ENCODE measurements at places on chromosomes 12 and 14.

- DNase-seq, result no peak
Measured at GRCh38 chr12:108982621-108983219, 38.1 kb downstream of the SVOP start.

GRCh38 chr12:126668961-126669360 lies 1598.0 kb upstream of the TMEM132C start:
- DNase-seq, result no peak

GRCh38 chr12:91515944-91516694 lies 333.5 kb upstream of the DCN start:
- no peak for DNase-seq

- DNase-seq, result no peak
Measured at GRCh38 chr14:41549282-41549681, 57.4 kb upstream of the LRFN5 start.

GRCh38 chr14:39395555-39396254 lies 36.5 kb downstream of the FBXO33 start:
- DNase-seq, result no peak

DNA sequence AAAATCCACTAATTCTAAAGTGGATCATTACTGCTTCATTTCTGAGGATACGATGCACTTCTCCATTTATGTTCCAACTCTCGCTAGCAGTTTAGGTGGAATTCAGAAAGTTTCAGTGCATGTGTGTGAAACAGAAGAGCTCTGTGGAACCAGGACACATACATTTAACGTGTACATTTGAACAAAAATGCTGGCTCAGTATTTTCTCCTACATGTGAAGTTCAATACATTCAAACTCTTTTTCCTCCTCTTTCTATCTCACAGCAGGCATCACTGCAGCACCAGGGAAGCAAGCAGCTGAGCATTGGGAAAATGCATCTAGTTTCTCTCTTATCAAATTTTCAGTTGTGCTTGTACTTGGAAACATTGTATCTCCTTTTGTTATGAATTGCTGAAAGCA lies 169.4 kb upstream of the CNTN1 start:
- no peak for DNase-seq

- no peak for DNase-seq
Measured at GRCh38 chr14:75885829-75886228, 96.0 kb downstream of the TGFB3 start.

DNA sequence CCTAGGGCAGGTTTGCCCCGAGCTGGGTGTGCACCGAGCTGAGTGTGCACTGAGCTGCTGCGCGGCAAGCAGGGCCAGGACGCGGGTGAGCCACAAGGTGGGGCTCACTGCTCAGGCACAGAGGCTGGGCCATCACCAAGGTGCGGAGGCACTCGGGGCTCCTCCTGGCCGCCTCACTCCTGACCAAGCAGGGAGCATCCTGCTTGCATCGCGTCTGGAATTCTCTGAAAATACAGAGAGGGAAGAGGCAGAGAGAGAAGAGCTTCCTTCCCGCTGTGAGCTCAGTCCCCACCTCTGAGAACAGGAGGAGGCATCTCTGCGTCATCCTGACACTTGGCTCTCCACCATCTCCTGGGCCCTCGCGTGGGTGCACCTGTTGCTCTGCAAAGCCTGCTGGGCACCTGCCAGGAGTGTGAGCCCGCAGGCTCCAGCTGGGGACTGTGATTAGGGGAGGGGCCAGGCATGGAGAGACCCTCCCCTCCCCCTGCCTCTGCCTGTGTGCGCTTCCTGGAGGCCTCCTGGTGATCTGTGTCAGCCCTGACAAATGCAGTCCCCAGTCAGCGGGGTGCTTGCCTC lies 116.3 kb downstream of the GLT1D1 start:
- no peak for DNase-seq

GRCh38 chr14:44970907-44971306 lies 8.9 kb downstream of the TOGARAM1 start:
- DNase-seq, result no peak

DNA sequence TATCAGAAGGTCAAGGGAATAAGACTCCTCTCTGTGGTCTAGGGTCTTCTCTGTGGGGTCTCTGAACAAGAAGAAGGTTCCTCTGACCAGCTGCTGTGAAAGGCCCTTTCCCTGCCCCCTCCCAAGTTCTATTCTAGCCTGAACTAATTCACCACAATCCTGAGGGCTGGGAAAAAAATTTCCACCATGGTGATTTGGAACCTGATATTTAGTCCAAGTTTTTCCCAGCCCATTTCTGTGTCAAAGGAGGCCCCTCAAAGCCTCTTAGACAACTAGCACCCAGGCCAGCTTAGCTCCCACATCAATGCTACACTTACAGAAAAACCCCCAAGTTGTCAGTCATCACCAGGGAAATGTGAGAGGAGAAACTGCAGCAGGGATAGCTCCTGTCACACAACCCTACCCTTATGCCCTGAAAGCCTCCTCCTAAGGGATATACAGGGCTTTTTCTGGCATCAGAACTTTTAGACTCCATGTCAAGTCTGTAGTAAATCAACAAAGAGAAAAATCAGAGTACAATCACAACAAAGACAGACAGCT lies 4.5 kb downstream of the FMNL3 start:
- DNase-seq, result no peak

- DNase-seq, result no peak
Measured at GRCh38 chr14:71716041-71716772, 216.0 kb upstream of the RGS6 start.

GRCh38 chr12:42017051-42017450 lies 127.6 kb downstream of the GXYLT1 start:
- DNase-seq, result no peak

DNA sequence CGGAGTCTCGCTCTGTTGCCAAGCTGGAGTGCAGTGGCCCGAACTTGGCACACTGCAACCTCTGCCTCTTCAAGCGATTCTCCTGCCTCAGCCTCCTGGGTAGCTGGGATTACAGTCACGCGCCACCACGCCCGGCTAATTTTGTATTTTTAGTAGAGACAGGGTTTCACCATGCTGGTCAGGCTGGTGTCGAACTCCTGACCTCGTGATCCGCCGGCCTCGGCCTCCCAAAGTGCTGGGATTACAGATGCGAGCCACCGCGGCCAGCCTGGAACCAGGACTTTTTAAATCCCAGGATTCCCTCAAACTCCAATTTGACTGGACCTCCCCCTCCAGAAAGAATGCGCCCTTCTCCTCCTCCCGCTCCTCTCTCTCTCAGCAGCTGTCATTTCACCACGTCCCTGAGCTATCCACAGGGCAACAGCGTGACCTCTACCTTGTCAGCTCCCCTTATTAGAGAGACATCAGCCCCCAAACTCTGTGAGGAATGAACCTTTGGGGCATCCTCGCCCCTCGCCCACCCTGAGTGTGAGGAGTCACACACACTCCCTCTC lies 2.0 kb downstream of the ESYT1 start:
- DNase-seq, result no peak

- no peak for DNase-seq
Measured at GRCh38 chr12:120067084-120067869, 49.3 kb downstream of the RAB35 start.
